ENCODE measurements at places on chromosomes 7 and 10. TPM values are rescaled to one million over a fixed set of nuclear protein-coding genes. Genes with fewer than 3 reads are reported as not detected.

- no peak for DNase-seq
Measured at GRCh38 chr7:111836592-111836991, 274.3 kb upstream of the IMMP2L start.

MAT1A gene
- not detected for total RNA-seq

GRCh38 chr10:107687701-107688100, 523.2 kb upstream of the SORCS1 start:
- peak; percentile 24 for DNase-seq

GRCh38 chr10:119502209-119502608, 40.3 kb downstream of the RGS10 start:
- no peak for DNase-seq

HKDC1 gene
- 3.4 TPM for total RNA-seq

GRCh38 chr7:29639886-29640595, 76.4 kb downstream of the PRR15 start:
- DNase-seq, result no peak

GRCh38 chr7:155486783-155487508, 29.0 kb downstream of the EN2 start:
- no peak for DNase-seq

- DNase-seq, result peak; percentile 1
Measured at GRCh38 chr7:85685901-85686300, 499.0 kb upstream of the SEMA3D start.

SEMA3E gene
- total RNA-seq, result not detected

GRCh38 chr10:62817121-62817765, 1.1 kb upstream of the EGR2 start:
- peak; percentile 40 for DNase-seq

GRCh38 chr10:133343558-133343957, 3.6 kb upstream of the PRAP1 start:
- DNase-seq, result no peak

SMO gene
- total RNA-seq, result 3.1 TPM

DNA sequence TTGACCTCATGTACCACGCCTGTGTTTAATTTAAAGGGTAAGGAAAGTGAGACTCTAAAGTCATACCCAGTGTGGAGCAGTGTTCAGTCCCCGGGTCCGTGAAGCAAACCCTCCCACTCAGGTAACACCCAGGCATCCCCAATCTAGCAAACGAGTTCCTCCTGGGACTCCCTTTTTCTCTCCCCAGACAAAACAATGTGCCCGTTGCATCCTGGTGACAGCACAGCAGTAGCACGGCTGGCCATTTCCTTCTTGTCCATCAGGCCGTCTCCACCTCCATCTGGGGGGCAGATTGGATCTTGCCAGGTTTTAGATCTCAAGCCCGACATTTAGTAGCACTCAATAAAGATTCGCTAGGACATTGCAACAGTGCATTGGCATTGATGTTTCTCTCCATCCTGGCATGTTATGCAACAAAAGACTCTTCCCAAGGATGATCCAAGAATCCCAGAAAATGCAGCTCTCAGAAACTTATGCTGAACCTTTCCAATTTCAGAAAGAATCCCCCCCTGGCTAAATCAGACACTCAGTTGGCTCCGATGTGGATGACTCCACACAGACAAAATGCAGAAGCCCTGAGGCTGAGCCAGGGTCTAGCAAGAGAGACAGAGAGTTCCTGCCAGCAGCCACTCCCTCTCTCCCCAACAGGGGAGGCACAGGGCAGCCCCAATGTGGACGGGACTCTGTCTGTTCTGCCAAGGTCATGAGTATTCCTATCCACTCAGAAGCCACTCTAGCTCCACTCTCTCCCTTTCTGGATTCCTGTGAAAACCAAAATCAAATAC, 274.5 kb upstream of the MGMT start:
- peak; percentile 8 for DNase-seq

ITPRIP gene
- 9.7 TPM for total RNA-seq

DNA sequence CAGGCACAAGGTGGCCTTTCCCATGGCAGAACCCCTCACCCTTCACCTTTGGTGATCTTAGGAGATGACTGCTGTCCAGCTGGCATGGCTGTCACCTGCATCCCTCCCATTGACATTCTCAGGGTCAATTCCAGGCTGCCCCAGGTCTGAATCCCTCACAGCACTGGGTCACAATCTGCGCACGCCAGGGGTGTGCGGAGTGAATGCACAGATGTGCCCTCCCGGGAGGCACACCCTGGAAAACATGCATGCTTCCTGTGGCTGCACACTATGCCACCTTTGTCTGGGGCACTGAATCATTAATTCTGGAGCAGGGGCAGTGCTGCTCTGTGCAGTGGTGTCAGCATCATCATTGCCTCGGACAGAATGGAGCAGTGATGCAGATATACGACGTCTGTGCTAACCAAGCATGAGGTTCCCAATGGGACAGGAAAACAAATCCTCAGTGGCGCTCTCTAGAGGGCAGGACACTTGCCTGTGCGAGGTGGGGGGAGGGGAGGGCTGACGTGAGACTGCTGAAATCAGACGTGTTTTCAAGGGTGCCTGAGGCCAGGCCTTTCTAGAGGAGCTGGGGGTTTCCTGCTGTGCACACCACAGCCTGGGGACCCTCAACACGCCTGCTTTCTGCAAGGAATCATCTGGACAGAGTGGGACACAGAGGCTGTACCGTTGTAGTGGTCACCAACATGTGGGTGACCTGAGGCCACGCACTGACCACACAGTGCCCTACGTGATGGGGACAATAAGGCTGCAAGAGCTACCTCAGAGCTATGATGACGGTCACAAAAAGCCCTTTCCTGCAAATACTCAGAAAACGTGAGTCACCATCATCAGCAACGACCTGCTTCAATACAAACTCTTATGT, 77.9 kb downstream of the HIPK2 start:
- DNase-seq, result no peak

GRCh38 chr10:116241642-116242410, 31.2 kb downstream of the GFRA1 start:
- DNase-seq, result no peak

DNA sequence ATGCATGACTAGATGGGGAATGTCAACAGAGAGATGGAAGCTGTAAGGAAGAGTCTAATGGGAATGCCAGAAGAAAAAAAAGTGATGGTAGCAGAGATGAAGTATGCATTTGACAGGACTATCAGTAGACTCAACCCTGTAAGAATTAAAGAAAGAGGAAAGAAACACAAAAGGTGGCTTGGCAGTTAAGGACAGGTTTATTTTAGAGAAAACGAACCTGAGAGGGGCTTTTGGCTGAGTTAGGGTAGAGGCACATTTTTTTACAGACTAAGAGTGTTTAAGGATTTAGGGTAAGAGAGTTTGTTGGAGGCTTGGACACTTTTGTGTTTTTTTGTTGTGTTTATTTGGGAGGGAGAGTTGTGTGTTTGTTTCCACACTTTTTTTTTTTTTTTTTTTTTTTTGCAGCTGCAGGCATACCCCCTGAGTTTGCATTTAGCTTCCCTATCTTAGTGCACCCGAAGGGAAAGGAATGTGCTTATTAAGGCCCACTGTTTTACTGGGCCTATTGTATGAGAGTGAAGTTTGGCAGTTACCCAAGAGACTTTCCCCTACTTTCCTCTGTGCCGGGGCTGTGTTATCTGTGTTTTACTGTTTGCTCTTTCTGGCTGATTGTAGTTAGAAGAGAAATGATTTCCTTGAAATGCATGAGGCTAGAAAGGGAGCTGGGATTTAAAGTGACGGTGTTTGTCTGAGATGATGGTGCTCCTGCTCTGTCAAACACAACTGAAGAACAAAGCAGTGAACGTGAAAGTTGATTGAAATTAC, 32.0 kb downstream of the NPVF start:
- no peak for DNase-seq

IFIT2 gene
- total RNA-seq, result 58.0 TPM

NUPR2 gene
- total RNA-seq, result not detected

GRCh38 chr10:8042721-8043568, 11.5 kb upstream of the GATA3 start:
- DNase-seq, result no peak

DNA sequence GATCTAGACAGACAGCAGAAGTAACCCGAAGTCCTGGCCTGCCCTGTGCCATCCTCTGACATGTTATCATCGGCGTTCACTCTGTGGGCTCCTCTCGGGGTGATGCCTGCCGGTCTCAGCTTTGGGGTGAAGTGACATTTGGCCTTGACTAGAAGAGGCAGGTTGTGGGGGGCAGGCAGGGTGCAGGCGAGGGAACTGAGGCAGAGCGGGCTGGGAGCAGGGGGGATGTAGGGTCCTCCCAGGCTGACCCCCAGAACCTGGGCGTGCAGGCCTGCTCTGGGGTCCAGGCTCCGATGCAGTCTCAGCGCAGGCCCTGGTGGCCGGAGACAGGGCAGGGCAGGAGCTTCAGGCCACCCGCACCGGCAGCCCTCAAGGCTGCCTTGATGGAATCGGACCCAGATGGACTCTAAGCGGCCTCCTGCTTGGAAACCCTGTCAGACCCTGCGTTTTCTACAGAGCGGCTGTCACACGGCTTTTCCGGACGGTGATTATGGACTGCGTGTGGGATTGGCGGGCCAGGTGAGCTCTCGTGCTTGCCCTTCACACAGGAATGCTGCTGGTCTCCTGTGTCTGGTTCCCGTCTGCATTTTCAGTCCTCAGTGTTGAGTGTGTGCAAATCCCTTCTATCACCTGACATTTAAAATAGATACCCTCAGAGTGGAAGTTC, 842 bp upstream of the JAKMIP3 start:
- no peak for DNase-seq

GRCh38 chr7:148944935-148945934, 61.1 kb upstream of the EZH2 start:
- peak; percentile 85 for DNase-seq

DNA sequence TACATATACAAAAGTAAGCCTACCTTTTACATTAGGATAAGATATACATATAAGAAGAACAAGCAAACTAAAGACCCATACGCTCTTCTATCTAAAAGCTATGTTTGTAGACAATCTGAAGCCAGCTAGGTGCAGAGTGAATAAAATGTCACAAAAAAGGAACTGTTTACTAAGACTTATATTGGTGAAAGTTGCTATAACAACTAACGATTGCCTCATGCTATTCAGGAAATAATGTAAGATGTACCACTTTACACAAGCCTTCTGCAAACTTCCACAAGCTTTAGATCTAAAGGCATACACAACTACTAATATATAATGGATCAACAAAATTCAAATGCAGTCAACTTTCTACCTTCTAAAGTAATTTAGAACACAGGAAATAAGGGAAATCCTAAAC, 175.1 kb downstream of the SRPK2 start:
- DNase-seq, result no peak

DNA sequence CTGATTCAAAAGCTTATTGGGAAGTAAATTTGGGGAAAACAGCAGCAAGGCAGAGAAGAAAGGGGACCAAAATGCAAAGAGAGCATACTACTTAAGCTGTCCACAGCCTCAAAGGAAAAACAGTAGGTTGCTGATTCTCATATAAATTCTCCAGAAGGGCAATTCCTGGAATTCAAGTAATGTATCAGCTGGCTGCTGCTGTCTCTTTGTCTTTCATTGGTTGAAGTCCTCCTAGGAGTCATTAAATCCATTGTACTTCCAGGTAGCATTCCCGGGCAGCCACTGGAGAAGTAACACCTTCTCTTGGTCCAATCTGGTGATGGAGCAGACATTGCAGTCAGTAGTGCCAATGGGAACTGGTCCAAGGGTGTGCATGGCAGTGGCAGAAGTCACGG, 22.7 kb downstream of the BET1 start:
- no peak for DNase-seq
